ENCODE measurements at places on chromosomes 1 and 21.

DNA sequence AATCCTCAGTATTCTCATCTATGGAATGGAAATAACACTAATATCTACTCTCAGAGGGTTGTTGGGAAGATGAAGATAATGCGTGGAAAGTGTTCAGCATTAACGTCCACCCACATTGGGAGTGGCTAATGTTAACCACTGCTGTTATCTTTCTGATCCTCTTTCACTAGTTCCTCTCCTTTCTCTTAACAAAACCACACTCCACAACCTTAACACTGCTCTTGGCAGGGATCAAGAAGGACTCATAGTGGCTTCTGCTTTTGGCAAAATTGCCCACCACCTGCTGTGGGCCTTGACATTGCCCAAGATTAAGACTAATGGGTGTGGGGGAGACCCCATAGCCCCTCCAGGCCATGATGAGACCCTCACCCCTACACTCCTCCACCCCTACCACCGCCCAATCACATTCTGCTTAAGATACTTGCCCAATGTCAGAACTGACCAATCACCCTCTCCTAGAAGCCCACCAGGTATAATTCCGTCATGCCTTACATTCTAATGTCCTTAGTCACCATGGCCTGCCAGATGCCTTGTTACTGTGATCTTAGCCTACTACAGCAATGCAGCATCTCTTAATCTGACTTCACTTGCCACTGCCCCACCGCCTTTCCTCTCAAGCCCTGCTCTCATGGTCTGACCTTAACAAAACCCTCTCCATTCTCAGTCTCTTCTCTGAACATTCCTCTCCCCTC lies 27.1 kb downstream of the DHCR24 start:
- no peak for DNase-seq

- DNase-seq: no peak
Observed at GRCh38 chr1:6270401-6270800, 9.5 kb upstream of the GPR153 start.

- no peak for DNase-seq
Observed at GRCh38 chr1:198238121-198238520, 81.3 kb downstream of the NEK7 start.

GRCh38 chr1:202291961-202292712 lies 49.6 kb downstream of the UBE2T start:
- no peak for DNase-seq

DNA sequence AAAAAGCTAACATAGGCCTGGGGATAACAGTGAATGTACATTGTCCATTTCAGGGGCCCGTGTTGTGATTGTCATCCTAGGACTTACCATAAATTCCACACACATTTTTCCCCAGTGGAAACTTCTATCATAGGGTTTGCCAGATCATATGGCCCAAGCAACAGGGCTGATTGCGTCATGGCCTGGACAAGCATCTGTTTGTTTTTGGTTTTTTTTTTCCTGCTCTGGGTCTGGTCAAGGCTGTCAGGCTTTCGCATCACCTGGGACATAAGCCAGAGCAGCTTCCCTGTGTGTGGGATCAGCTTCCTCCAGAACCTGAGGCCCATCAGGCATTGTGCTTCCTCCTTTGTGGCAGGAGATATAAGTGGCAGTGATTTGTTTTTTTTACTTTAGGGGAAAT lies 598.5 kb upstream of the USP24 start:
- no peak for DNase-seq

GRCh38 chr1:86871001-86871400 lies 42.9 kb downstream of the SELENOF start:
- DNase-seq: no peak

GRCh38 chr1:1873186-1873585 lies 17.7 kb downstream of the GNB1 start:
- DNase-seq: no peak

GRCh38 chr1:81563632-81564031 lies 237.1 kb upstream of the ADGRL2 start:
- DNase-seq: no peak

- DNase-seq: no peak
Observed at GRCh38 chr1:48978413-48978812, 201.7 kb upstream of the BEND5 start.

GRCh38 chr1:41501581-41501980 lies 17.1 kb upstream of the EDN2 start:
- no peak for DNase-seq

DNA sequence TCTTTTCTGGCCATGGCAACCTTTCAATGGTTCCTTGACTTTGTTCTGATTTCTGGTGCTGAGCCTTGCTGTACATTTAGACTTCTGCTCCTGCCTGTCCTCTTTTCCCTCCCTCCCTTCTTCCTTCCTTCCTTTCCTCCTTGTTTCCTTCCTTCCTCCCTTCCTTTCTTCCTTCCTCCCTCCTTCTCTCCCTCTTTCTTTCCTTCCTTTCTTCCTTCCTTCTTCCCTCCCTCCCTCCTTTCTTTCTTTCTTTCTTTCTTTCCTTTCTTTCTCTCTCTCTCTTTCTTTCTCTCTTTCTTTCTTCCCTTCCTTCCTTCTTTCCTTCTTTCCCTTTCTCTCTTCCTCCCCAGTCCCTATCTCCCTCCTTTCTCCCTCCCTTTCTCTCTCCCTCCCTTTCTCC lies 10.4 kb upstream of the IGSF21 start:
- no peak for DNase-seq

DNA sequence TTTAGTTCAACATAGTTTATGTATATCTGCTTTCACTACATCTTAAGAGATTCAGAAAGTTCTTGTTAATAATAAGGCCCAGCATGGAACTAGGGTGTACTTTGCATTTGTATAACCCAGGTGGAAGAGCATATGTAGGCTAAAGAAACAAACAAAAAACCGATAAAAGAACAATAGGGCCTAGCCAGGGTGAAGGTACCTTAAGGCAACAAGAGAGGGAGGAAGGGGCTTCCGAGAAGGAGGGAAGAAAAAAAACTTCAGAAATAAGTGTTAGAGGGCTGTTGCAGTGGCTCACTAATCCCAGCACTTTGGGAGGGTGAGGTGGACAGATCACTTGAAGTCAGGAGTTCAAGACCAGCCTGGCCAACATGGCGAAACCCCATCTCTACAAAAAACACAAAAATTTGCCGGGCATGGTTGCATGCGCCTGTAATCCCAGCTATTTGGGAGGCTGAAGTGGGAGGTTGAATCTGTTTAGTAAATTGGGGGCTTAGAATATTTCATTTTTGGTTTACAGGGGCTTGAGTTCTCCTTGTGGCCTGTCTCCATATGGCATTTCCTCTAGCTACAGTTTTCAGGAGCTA lies 4.7 kb upstream of the SPATA45 start:
- DNase-seq: no peak

- DNase-seq: no peak
Observed at GRCh38 chr1:231763456-231763855, 136.9 kb downstream of the DISC1 start.

Data from GM12892 (cell line).